ENCODE measurements at places on chromosomes 7 and 10.

- no peak for DNase-seq
These were observed 466.7 kb downstream of the TYW1 start for GRCh38 chr7:67463316-67463715.

DNA sequence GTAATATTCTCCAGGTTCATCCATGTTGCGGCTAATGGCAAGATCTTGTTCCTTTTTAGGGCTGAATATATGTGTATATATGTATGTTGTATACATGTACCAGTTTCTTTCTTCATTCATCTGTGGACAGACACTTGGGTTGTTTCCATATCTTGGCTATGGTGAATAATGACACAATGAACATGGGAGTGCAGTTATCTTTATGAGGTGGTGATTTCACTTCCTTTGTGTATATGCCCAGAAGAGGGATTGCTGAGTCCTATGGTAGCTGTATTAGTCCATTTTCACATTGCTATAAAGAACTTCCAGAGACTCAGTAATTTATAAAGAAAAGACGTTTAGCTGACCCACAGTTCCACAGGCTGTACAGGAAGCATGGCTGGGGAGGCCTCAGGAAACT, 17.1 kb upstream of the TSPAN15 start:
- no peak for DNase-seq

- DNase-seq: no peak
These were observed 20.6 kb downstream of the VTI1A start for GRCh38 chr10:112467541-112468075.

DNA sequence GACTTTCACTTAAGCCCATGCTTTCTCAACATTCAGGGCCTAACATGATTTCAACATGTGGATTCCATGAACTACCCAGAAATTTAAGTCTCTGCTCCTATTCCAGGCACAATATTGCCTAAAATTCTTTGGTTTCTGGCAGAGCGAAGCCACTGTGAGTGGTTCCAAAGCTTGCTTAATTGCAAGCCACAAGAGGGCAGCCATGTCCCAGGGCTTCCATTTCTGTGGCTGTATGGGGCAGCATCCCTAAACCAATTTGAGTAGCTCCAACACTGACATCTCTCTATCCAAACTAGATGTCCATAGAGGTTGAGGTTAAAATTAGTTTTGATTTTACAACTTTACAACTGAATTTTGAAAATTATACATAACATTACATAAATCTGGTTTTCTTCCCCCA, 56.3 kb upstream of the MDFIC start:
- peak; percentile 51 for DNase-seq

DNA sequence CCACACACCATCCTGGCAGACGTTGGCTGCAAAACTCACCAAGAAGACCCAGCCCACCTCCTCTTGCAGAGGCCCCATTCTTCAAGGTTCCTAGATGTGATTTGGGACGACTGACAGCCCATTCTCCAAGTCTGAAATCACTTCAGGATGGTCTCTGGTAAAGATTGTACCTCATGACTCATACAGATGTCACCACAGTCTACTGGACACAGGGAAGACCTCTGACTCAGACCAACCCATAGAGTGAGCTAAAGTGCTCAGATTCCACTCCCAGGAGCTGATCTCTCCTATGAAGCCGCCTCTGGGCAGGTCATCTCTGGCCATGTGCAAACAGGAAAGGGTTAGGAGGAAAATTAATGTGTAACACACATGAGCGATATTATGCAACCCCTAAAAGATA, 102.4 kb upstream of the VWC2 start:
- no peak for DNase-seq

- DNase-seq: no peak
These were observed 409.4 kb downstream of the GATA3 start for GRCh38 chr10:8463853-8464252.

GRCh38 chr7:3206101-3206500, 95.0 kb upstream of the SDK1 start:
- DNase-seq: no peak

DNA sequence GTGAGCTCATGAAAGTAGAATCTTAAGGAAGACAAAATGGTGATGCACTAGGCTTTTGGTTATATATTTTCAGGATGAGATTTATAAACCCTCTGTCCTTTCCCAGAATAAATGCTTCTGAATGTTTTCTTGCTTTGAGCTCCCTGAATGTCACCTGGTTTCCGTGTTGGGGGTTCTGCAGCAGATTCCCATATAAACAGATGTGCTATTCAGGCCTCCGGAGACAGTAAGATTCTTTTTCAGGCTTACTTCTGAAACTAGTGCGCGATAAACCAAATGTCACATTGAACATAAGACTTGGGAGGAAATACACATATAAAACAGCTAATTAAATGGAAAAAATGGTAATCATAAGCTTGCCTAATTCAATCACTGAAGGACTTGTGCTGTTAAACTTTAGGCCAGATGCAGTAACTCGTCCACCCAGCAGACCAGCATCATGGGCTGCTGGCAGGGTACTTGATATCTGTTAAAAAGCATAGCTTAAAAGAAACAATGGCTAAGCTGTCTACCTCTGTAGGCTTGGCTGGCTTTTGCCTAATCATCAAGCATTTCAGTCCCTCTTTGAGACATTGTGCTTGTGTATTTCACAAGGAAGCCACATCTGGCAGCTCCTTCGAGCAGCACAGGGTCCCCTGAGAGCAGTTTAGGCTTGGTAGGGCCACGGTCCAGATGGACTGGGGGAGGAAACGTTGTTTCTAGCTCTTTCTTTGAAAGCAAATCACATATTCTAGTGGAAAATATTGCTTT, 281.2 kb upstream of the KIAA1217 start:
- no peak for DNase-seq

- no peak for DNase-seq
These were observed 268.3 kb downstream of the ARHGAP12 start for GRCh38 chr10:31660300-31660699.

- DNase-seq: no peak
These were observed 597.5 kb upstream of the PCDH15 start for GRCh38 chr10:55398497-55398882.

- DNase-seq: peak; percentile 65
These were observed at the start of gene JAZF1 for GRCh38 chr7:28180364-28181147. Gene JAZF1, minus strand, starts transcription at chr7:28180795.

GRCh38 chr7:44801890-44802289, 5.4 kb downstream of the PPIA start:
- DNase-seq: no peak

- peak; percentile 57 for DNase-seq
These were observed 7.1 kb upstream of the IL2RA start for GRCh38 chr10:6069081-6069931.

DNA sequence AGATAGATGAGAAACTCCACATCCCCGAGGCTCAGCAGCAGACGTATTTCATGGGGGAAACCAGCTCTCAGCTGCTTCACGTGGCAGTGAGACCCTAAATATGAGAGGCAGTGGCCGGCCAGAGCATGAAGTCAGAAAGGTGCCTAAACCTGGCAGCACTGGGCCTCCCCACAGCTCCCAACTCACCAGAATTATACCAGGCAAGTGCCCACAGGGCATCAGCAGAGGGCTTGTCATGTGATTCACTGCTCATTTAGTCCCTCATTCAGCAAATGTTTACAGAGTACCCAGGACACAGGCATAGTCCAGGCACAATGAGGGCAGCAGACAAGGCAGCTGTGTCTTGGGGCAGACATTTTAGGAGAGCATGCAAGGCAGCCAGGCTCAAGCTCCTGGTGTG, 212.6 kb downstream of the PTPRN2 start:
- DNase-seq: no peak

DNA sequence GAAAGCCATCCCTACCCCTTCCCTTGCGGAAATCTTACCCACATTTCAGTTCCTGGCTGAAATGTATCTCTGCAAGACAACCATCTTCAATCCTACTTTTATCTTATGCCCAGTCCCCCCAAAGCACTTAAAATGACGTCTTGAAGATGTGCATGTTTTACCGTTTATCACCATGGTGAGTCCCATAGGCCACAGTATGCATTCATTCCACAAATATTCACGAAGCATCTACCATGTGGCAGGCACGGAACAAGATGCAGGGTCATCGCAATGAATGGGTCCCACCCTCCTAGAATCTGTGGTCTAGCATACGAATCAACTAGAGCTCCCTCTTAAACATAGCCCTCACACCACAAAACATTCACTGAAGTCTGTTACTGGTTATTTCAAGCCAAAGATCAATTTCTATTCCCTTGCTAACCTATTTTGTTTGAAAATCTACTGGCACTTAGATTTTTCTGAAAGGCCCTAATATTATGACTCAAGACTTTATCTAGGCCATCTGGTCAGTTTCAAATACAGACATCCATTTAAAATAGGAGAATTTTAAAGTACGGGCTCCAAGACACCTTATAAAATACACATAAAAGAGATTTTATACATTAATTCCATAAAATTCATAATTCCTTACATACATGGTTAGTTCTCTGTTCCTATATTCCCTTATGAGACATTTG, 99.4 kb downstream of the PARD3 start:
- DNase-seq: no peak

DNA sequence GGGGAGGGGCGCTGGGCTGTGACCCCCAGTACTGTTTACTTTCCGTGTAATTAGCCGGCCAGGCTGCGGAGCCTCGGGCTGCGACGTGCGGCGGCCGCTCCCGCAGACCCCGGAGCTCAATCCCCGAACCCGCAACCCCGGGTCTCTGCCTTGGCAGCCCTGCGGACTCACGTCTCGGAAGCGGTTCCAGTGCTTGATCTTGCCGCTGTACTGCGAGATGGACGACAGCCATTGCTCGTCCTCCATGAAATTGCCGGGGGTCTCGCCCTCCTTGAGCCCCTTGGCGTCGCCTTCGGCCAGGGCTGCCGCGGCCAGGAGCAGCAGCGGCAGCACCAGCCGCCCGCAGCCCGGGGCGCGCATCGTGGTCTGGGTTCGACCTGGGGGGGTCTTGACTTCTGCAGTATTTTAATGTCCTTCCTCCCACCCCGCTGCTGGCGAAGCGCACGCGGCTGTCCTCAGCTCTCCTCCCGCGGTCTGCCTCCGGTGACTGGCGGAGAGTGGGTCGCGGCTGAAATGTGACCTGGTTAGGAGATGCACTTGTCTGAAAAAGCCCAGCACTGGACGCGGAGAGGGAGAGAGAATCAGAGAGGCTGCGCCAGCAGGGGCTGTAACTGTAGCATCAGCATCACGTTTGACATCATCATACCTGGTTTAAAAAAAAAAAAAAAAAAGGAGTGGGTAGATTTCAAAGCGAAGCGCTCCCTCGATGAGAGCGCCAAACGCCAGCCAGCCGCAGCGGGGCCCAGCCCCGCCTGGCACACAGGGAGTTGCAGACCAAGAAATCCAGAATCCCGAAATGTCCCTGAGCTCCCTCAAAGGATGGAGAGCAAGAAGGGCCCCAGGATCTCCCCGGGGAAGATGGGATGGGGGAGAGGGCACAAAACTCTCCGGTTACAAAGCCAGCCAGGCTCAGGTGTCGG, at the start of gene SPOCK2:
SPOCK2 (minus strand) TSS at position 583 of the 920 bp plus-strand sequence; CDS start at position 360, 223 bp downstream.
- peak; percentile 86 for DNase-seq

GRCh38 chr10:77905781-77906180, 20.8 kb downstream of the DLG5 start:
- DNase-seq: no peak

- DNase-seq: peak; percentile 26
These were observed 645 bp downstream of the SLC26A4 start for GRCh38 chr7:107661081-107661864.

DNA sequence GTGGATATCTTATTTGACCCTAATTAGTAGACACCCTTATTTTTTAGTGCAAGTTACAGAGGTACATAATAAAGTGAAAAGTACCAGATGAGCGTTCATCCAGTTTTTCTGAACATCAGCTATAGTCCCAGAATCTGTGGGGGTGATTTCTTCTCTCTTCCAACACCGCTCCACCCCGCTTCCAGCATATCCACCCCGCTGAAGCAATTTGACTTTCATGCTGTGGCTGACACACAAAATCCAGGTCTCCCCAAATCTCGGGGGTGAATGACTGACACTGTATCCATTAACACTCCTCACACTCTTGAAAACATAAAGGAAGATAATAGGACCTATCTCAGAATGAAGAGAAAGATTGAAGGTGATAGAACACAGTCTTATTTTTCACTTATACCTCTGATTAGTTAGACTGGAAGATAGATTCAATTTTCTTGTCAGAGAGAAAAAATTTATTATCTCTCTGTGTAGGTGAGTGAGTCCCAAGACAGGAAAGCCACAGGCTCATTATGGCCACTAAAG, 143.4 kb downstream of the ANLN start:
- DNase-seq: no peak

- peak; percentile 25 for DNase-seq
These were observed at the start of gene STEAP4 for GRCh38 chr7:88306590-88307048. Gene STEAP4, minus strand, starts transcription at chr7:88306894. Its CDS starts 22,625 bp downstream, at chr7:88284269.

DNA sequence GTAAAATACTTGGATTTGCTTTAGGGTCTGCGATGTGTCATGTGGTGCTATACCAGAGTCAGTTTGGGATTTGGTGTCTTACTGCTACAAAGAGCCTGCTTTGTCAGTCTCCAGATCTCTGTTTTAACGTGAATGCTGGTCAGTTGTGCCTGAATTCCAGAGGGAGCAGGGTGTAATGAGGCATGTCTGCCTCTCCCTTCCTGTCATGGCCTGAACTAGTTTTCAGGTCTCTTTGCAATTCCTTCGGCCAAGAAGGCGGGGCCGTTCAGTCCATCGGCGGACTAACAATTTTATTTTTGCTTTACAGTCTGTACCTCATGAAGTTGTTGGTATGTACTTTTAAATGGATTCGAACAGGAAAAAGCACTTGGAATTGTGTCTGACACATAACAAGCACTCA, 465.1 kb upstream of the ADARB2 start:
- DNase-seq: no peak

- DNase-seq: no peak
These were observed 1.5 kb downstream of the FAM131B start for GRCh38 chr7:143360788-143361551.

DNA sequence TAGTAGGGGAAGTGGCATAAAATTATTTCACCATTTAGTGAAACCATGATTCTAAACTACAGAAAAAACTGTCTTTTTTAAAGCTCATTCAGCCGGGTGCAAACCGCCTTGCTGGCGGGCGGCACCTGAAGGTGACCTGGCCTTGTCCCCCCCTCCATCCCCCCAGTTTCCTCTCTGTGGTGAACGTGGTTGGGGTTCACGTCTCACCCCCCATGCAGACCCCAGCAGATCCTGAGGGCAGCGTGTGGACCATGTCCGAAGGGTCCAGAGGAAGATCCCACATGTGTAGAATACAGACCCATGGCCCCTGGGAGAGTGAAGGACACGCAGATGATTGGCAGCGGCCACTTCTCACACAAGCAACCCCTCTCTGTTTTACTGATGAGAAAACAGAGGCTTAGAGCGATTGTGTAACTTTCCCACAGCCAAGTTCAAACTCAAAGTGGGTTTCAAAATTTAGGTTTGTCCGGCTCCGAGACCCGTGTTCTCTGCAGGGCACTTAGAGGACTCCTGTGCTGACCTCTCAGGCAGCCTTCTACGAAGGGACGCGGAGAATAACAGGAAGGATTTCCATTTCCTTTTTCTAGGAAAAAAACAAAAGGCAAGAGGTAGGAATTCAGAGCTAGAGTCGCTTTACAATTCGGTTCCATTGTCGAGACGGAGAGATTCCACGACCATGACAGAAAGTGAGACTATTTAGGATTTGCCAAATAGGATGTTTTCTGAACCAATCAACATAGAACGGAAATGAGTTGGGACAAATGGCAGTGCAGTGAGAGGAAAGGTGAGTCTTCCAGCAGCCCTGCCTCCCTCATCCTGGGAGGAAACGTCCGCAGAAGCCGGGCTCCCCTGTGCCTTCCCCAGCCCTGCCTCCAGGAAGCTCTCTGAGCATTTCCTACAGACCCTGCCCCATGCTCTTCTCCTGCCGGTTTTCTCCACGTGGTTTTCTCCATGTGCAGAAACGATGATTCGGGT, 67.6 kb upstream of the PITRM1 start:
- no peak for DNase-seq

All from CD4-positive, alpha-beta T cell treated with Interferon alpha-2 for 1 hour (primary cell).